Cortex of kidney (tissue), 1 donor: ENCODE measurements at places on chromosomes 6 and 20.

- DNase-seq, result no peak
Observed at GRCh38 chr6:87636315-87636714, 46.4 kb downstream of the ORC3 start.

- no peak for DNase-seq
Observed at GRCh38 chr6:130836055-130836640, 8.9 kb downstream of the SMLR1 start.

- no peak for DNase-seq
Observed at GRCh38 chr20:60941379-60941778, 310.7 kb upstream of the CDH4 start.

DNA sequence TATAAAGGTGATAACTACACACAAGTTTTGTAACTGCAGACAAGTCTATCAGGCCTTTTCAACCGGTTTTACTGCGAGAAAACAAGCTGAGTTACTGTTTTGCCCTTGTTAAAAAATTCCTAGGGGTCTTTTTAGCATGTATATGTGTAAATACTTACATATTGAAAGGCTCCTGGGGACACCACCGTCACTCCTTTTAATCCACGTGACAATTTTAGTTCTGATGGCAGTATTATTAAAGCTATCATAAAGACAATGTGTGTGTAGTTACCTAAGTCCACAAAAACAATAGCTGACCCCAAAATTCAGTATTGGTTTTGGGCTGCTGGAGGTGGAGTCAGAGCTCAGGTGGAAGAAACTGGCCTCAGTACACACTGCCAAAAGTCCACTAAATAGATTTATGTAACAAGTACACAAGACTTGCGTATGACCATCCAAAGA is 41.3 kb upstream of the HFE start:
- DNase-seq, result no peak

DNA sequence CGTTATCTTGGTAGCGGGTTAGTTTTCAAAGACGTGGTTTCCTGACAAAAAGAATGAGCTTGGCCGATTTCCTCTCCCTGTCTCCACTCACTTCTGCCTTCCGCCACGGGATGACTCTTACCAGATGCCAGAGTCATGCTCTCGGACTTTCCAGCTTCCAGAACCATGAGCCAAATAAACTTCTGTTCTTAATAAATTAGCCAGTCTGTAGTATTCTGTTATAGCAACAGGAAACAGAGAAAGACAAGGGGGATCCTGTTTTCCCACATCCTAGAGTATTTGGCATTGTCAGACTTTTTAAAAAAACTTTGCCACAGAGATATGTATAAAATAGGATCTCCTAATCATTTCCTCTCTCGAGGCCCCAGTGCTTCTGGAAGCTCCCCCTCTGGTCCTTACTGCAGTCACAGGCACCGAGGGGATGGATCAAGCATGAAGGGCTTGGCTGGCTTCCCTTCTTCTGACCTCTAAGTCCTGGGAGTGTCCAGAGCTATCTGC is 84.9 kb upstream of the NAA20 start:
- DNase-seq, result no peak

DNA sequence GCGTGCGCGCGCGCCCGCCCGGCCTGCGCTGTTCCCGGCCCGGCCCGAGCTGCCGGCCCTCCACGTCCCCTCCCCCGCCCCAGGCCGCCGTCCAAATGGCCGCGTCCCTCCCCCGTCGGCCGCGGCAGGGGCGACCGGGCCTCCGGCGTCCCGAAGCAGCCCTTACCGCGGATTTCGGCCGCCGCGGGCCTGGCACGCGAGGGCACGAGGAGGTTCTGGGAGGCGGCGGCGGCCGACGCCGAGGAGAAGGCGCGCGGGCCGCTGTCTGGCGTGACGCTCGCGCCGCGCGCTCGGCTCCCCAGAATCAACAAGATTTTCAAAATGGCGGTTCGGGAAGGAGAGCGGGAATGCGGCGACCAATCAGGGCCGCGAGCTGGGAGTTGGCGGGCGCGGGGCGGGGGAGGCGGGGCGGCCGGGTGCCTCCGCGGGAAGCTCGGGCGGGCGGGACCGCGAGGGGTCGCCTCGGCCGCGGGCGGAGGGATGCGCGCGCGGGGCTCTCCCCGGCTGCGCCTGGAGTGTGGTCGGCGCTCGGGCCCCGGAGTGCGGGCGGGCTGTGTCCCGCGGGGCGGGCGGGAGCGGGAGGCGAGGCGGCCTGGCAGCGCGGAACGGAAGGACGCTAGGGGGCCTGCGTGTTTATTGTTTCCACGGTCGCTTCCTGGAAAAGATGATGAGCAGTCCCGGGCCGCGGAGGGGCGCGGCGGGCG is at the start of gene DEK:
DEK (minus strand) TSS at position 312 of the 704 bp plus-strand sequence. CDS start 543 bp downstream, outside the sequence.
- no peak for DNase-seq

DNA sequence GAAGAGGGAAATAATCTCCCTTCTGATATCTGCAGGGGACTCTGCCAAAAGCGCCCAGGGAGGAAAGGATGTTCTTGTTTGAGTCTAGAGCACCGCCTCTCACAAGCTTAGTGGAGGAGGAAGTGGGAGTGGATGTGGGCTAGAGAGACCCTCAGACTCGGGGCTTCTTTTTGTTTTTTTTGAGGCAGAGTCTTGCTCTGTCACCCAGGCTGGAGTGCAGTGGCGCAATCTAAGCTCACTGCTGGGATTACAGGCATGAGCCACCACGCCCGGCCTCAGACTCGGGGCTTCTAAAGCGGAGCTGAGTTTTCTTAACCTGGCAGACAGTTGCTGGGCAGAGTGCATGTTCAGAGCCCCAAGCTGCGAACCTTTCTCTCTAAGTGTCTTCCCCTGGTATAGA is 310.8 kb downstream of the BMP7 start:
- DNase-seq, result no peak

DNA sequence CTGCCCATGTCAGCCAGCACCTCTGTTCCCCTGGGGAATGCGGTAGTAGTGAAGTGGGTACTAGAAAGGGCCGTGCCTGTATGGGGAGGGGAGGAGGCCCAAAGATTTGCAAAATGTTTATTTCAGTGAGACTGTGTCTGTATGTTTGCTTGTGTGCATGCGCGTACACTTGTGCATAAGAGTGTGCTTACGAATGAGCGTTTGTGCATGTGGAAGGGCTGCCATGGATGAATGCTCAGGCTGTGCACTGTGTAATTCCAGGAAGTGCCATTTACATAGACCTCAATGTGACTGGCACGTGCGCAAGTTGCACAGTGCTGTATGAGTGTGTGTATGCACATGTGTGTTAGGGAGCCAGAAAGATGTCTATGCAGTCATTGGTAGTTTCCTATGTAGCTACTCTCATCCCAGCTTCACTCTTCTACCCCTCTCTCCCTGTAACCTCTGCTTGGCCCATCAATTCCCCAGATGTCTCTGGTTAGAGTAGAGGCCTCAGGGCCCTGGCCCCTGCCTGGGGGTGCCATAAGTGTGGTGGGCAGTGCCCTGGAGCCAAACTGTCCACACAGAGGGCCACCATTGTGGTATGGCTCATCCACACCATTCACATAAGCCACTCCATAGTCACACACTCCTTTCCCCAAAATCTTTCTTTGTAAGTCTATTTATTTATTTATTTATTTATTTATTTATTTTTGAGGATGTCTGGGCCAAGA is 26.8 kb upstream of the SLC22A7 start:
- DNase-seq, result no peak

DNA sequence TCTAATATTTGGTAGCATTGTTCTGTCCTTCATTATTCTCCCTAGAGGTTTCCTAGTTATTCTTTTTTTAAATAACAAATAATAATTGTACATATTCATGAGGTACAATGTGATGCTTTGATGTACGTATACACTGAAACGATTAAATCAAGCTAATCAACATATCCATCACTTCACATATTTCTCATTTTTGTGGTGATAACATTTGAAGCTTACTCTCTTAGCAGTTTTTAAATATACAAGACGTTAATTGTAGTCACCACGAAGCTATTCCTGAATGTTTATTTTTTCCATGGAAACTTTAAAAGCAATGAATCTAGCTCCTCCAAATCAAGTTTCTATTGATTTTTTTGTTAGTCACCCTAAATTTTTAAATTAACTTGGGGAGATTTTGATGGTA is 116.5 kb upstream of the PRND start:
- DNase-seq, result no peak

GRCh38 chr6:82917346-82918064 is 148.1 kb downstream of the UBE3D start:
- DNase-seq, result no peak

DNA sequence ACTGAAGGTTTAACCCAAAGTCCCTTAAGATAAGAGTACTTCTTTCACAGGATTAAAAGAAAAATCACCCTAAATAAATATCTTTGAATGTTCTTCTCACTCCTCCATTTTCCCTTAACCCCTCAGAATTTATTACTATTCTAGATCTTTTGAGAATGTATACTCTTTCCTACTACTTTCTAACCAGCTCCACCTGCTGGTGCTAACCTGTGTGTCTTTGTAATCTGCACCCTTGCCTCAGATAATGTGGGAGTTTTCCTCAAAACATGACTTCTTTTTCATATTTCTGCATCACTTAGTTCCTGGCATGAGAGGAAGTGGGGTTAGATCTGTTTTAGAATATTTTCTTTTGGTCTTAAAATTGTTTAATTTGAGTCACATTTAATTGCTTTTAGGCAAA is 394.2 kb downstream of the BMP2 start:
- no peak for DNase-seq

- no peak for DNase-seq
Observed at GRCh38 chr6:157912326-157912725, 69.3 kb upstream of the SYNJ2 start.

- DNase-seq, result no peak
Observed at GRCh38 chr6:17865243-17865642, 122.2 kb downstream of the KIF13A start.

- DNase-seq, result no peak
Observed at GRCh38 chr20:33450867-33451266, 7.3 kb upstream of the SNTA1 start.

DNA sequence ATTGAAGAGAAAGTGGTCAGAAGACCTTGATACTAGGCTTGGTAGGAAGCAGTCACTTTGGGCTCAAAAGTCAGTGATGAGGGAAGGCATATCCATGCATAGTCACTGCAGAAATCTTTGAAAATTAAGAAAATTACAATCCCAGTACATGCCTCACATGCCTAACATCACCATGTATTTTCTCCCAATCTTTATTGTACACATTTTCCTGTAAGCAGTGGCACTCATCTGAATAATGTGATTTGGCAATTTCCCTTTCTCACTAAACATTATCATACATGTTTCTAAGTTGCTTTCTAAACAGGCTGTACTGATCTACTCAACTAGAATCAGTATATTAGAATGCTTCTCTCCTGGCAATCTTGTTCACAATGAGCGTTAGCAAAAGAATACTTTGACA is 280.7 kb upstream of the SUPT3H start:
- no peak for DNase-seq

- DNase-seq, result no peak
Observed at GRCh38 chr20:17314264-17314663, 87.4 kb downstream of the PCSK2 start.

DNA sequence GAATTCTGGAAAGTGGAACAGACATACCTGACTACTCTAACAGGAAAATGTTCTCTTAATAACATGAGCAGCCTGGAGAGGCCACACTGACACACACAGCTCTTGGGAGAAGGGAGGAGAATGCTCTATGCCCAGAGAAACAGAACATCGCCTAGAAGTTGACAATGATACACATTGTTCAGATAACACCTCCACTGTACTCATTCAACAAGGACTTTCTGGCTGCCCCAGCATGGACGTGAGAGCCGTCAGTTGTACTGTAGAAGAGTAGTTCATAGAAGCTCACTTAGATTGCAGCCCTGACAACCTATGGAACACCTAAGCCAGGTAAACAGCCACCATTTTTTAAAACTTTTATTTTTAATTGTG is 28.9 kb downstream of the BMP7 start:
- no peak for DNase-seq

GRCh38 chr6:11121851-11122250 is 10.3 kb upstream of the ERVFRD-1 start:
- DNase-seq, result no peak

DNA sequence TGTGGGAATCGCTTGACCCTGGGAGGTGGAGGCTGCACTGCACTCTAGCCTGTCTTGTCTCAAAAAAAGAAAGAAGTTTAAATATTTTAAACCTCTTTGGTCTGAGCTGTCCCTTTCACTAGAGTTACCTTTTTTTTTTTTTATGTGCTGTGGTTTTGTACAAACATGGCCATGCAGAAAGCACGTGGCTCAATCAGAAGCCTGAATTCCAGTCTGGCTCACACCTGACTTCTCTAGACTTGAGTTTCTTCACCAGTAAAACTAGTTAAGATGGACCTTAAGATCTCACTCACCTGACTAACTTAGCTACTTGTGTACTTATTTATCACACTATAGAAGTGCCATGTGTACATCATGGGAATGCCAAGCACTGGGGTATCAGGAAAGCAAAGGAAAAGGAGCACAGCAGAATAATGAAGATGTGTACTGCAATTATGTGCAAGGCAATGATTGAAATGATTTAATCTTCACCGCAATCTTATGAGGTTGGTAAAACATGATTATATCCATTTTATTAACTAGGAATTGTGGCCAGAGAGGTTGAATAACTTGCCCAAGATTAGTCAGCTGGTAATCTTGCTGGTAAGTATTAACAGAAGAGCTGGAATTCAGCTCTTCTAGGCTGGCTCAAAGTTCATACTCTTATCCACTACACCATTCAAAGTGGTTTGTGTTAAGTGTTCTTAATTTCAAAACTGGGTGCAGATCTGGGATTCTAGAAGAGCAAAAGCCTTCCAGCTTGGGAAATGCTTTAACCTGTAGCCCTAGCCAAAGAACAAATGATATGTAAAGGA is 10.7 kb downstream of the HMGN3 start:
- DNase-seq, result no peak

DNA sequence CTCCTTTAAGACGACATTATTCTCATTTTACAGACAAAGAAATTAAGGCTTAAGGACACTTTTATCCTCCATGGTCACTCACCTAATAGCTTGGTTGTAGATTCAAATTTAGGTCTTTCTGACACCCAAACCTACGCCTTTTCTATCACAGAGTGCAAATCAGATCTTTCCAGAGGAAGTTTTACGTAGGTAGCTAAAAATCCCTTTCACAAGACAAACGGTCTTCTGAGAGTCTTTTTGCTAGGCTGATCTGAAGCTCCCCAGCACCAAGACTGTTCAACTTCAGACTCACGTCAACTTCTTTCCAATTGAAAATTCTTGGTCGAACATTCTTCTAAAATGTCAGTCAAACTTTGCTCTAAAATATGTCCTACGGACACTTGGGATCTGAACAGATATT is 46.5 kb downstream of the BLOC1S5 start:
- DNase-seq, result no peak

DNA sequence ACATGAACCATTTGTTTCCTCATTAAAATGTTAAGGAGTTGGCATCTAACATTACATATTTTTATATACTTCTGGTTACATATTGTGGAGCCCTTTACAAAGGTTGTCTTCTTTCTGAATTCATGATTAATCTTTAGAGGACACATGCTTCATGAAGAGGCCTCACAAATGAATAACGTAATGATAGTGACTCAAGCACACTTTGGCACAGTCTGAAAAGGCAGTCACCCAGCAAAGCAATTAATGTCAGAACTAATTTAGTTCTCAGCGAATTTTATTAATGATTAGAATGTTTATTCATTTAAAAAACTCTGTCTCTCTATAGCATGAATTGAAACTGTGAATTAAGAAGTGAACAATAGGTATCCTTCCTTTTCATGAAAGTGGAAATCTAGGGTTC is 854.2 kb downstream of the PHF3 start:
- no peak for DNase-seq
